ENCODE measurements at places on chromosomes 16 and 17.

DNA sequence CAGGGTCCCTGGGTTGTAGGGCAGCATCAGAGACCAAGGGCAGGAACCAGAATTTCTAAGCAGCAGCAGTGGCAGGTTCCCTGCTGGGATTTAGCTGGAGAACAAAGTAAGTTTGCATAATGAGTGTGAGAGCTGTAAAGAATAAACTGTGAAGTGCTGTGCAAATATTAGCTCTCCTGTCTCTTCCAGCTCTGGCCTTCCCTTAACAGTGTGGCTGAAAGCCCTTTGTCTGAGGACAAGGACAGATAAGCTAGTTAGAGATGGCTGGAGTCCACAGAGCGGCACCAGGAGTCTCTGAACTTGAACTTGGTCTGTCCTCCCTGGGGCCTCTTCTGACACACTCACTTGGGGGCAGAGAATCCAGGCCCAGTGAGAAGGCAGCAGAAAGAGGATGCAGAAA is 98.2 kb upstream of the WSCD1 start:
- DNase-seq = no peak

DNA sequence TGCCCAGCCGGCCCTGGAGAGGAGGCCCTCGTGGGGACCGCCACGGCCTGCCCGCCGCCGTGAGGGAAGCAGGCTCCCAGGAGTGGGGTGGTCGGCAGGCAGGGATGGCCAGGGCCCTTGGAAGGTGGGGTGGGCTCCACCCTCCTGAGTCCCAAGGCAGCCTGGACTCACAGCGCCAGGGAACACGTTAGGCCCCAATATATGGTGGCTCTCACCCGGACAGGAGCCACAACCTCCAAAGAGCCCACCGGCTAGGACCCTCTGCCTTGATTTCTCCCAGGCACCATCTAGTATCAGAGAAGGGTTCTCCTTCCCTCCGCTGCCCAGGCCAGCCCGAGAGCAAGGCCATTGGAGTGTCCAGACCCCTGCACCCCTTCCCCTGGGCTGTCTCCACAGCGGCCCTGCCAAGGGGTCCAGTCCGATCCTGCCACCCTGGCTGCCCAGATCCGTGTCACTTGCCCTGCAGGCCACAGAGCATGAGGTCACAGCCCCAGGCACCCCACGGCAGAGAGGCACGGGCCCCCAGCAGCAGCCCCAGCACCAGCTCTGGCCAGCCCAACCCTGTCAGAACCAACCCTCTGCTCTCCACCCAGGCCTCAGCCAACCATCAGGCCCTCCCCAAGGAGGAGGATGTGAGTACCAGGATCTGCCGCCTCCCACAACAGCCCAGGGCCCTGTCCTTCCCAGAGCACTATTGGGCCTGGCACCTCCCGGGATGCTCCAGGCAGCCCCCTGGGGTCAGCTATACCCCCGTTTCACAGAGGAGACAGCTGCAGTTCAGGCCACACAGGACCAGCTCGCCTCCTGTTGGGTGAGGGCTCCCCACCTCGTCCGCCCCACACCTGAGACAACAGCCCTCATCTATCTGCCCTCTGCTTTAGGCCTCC is 1.1 kb upstream of the AXIN1 start:
- no peak for DNase-seq

DNA sequence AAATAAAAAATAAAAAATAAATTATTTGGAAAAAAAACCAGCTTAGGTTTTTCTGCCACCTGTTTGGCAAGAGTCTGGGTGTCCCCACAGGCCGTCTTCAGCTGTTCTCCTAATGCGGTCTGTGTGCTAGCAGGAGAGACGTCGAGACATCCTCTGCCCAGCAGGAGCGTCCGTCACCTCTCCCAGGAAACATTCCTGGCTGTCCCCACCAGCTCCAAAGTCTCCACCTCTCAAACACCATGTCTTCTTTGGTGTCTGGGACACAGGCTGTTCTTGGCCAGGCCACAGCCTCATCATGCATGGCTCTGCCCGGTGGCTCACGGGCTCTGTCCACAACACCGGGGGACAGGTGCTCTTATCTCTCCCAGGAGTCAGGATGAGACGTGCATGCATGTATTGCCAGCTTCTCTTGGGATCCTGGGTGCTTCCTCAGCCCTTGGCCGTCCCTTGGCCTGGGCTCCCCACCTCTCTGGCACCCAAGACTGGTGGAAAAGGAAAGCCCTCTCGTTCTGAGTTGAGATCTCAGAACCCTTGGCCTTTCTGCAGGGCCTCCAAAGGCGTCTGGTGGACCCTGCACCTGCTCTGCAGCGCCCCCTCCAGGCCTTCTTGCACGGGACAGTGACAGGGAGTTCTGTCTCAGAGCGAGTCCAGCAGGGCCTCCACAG is 84.9 kb upstream of the CBX4 start:
- no peak for DNase-seq

- DNase-seq = no peak
Measured at GRCh38 chr17:17200311-17200710, 5.8 kb downstream of the PLD6 start.

DNA sequence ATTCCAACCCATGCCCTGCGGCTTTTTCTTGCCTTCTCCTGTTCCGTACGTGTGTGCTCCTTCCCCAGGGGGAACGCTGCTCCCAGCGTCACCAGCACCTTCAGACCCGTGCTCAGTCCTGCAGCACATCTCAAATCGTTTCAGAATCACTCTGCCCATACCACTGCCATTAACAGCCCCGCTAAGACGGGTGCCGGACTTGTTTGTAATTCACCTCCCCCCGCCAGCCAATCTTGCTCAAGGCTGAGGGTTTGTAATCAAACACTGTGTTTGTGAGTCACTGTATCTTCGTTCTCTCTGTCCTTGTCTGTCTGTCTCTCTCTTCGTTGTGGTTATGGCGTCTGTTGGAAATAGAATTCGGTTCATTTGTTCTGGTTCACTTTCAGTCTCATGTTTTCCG is 17.3 kb downstream of the CARD14 start:
- no peak for DNase-seq

GRCh38 chr16:85844786-85845185 is 45.3 kb downstream of the COX4I1 start:
- DNase-seq = no peak

DNA sequence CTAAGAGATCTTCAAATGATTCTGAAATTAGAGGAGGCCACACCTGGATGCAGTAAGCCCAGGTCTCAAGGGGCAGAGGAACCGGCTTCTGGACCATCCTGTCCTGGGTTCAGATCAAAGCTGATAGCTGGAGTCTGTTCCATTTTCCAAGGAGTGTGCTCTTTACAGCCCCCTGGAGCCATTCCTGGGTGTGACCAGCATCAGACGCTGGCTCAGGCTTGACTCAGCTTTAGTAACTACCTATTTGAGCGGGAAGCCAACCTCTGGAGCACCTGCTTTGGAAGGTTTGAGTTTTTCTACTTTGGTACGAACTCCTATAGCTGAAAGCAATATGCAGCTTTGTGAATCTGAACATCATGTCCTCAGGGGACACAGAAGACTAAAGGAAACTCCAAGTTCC is 12.9 kb upstream of the BBS2 start:
- no peak for DNase-seq

GRCh38 chr17:56173958-56174835 is 20.9 kb downstream of the ANKFN1 start:
- peak; percentile 66 for DNase-seq

DNA sequence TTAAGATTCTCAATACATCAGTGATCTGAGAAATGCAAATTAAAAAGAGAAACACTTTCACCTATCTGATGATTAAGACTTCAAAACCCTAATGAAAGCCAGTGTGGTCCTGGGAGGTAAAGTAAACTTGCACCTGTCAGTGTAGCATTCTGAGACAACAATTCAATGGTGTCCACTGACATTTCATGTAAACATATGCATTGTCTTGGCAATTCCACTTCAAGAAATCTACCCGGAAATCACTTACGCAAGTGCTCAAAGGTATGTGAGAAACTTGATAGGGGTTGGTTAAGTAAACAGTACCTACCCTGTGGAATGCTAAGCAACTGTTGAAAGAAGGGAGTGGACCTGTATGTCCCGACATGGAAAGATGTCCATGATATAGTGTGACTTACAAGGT is 2.1 kb downstream of the ST6GALNAC1 start:
- DNase-seq = no peak

DNA sequence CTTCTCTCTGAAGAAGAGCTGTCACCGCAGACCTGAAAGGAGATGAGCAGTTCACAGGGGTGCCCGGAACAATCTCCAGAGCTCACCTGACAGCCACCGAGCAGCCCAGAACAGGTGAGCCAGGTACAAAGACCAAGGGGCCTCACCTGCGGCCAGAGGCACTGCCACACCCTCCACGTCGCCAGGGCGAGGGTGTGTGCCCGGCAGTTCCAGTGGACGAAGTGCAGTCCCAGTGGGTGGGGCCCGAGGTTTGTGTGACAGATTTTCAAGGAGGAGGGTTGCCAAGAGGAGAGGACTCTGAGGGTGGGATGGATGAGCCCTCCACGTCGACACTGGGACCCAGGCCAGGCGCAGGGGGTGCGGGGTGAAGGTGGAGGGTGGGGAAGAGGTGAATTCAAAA is 61.7 kb downstream of the SMPD3 start:
- DNase-seq = no peak

GRCh38 chr17:28725166-28725659 is 820 bp downstream of the TLCD1 start:
- no peak for DNase-seq

DNA sequence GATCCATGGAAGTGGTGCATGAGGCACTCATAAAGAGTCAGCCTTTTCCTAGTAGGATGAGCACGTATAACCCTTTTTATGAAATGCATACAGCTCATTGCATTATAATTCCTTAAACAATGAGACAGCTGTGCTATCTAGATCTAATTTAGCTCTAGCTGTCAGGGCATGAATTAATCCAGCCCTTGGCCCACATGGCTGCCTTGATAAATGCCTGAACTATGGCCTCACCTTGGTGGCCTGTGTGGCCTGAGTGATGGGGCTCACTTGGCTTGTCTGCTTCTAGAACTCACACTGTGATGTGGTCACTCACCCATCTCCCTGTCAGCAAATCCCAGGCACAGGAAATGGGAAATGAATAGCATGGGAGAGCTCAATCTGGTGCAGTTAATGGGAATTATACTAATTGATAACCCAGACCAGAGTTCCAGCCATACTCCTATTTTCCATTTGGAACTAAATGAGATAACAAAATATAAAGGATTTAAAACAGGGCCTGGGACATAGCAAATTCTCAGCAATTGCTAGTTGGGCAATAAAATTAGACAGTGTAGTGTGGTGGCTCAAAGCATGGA is 153.6 kb downstream of the HS3ST2 start:
- DNase-seq = no peak

DNA sequence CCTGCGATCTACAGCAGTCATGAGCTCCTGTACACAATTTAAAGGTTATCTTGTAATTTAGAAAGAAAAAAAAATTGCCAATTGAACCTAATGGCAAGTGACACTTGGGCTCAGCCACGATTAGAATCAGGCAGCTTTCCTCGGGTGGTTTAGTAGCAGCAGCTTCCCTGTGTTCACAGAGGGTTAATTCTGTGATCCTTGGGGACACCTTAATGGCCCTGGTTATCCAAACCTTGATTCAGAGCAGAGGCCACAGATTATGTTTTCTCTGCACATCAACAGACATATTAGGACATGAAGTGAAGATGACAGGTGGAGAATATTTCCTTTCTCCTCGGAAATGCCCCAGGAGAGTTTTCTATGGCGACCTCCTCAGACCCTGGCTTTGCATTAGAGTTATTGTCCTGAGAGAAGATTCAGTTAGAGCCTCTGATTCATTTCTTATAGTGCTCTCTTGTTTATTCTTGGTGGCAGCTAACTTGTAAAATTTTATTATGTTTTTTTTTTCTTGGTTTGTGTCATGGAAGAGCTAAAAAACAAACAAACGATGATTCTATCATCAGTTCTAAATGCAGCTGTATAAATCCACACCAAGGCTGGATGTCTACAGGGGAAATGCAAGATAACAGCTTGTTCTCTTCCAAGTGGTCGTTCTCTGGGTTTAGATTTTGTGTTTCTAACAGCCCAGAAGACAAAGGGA is 351.2 kb upstream of the DYNLRB2 start:
- DNase-seq = no peak

- DNase-seq = no peak
Measured at GRCh38 chr16:66467611-66468010, 40.5 kb downstream of the BEAN1 start.

DNA sequence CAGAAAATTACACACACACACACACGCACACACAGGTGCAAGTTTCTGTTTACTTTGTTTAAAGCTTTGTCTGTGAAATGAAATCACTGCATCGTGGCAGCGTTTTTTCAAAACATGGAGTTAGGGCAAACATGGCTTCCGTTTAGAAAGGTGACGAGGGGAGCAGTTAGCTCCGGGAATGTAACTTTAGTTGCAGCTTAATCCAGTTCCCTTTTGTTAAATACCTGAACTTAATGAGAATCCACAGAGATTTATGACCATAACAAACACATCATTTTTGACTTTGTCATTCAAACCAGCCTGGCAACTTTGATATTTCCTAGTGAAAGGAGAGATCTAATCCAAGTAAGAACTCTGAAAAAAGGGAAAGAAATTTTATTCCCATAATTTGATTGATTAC is 12.1 kb downstream of the HS3ST3A1 start:
- no peak for DNase-seq

- no peak for DNase-seq
Measured at GRCh38 chr16:83932955-83933673, 19.9 kb upstream of the OSGIN1 start.

GRCh38 chr17:7650509-7651096 is at the start of gene ATP1B2:
ATP1B2 (plus strand) TSS chr17:7650926; CDS start chr17:7651519, 593 bp downstream.
- DNase-seq = peak; percentile 66

GRCh38 chr17:78637146-78637545 is 60.0 kb upstream of the DNAH17 start:
- no peak for DNase-seq

DNA sequence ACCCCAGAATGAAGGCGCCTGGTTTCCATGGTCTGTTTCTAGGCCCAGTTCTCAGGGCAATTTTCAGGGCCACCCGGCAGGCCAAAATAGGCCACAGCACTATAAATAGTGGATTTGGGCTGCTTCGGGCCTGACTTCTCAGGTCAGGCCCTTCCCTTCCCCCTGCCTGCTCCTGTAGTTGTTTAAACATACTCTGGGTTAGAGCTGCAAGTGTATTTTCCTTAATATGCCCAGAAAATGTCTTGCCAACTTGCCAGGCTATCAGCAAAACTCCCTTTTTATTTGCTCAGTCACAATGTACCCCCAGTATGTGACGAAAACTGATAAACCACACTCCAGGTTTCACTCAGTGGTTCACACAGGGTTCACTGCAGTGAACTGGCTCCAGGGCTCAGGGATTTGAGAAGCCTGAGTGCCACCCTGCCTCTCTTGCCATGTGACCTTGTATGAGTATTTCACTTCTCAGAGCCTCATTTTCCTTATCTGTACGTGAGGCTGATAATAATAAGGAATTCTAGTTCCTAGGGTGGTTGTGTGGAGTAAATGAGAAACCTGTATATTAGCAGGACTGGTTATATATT is 76.5 kb downstream of the GPRC5B start:
- DNase-seq = no peak

GRCh38 chr16:138049-138417 is 440 bp downstream of the NPRL3 start:
- DNase-seq = peak; percentile 27

GRCh38 chr17:37170881-37171425 is 204.8 kb upstream of the C17orf78 start:
- no peak for DNase-seq

- DNase-seq = no peak
Measured at GRCh38 chr17:68310152-68310551, 18.9 kb downstream of the ARSG start.

- no peak for DNase-seq
Measured at GRCh38 chr16:30004811-30005242, 6.0 kb downstream of the DOC2A start.

- DNase-seq = no peak
Measured at GRCh38 chr16:77307426-77308162, 108.4 kb downstream of the SYCE1L start.

- DNase-seq = peak; percentile 56
Measured at GRCh38 chr17:8629371-8630226, 926 bp downstream of the MYH10 start.

Measured in psoas muscle (tissue), 8 donors.